ENCODE measurements at places on chromosomes 2 and 18. TPM values are rescaled to one million over a fixed set of nuclear protein-coding genes. Genes with fewer than 3 reads are reported as not detected.

Gene MC4R
- 0.16 TPM for polyA plus RNA-seq

Gene CD8A
- 0.22 TPM for polyA plus RNA-seq

Gene SH2D6
- 0.80 TPM for polyA plus RNA-seq

Gene PPP1R1C
- polyA plus RNA-seq: 0.34 TPM

Gene TWSG1
- 46.1 TPM for polyA plus RNA-seq

Gene PLGLB1
- 6.6 TPM for polyA plus RNA-seq

Gene CCDC141
- 79.4 TPM for polyA plus RNA-seq

Gene CFAP221
- polyA plus RNA-seq: 0.53 TPM

Gene DIPK1C
- polyA plus RNA-seq: 12.8 TPM

Gene IHH
- polyA plus RNA-seq: not detected

Gene ITGA4
- 20.5 TPM for polyA plus RNA-seq

Gene MATN3
- 1.6 TPM for polyA plus RNA-seq

Gene AQP12B
- 1.1 TPM for polyA plus RNA-seq

All from forelimb muscle (tissue), 1 donor.